ENCODE measurements at places on chromosomes 11 and 22.

DNA sequence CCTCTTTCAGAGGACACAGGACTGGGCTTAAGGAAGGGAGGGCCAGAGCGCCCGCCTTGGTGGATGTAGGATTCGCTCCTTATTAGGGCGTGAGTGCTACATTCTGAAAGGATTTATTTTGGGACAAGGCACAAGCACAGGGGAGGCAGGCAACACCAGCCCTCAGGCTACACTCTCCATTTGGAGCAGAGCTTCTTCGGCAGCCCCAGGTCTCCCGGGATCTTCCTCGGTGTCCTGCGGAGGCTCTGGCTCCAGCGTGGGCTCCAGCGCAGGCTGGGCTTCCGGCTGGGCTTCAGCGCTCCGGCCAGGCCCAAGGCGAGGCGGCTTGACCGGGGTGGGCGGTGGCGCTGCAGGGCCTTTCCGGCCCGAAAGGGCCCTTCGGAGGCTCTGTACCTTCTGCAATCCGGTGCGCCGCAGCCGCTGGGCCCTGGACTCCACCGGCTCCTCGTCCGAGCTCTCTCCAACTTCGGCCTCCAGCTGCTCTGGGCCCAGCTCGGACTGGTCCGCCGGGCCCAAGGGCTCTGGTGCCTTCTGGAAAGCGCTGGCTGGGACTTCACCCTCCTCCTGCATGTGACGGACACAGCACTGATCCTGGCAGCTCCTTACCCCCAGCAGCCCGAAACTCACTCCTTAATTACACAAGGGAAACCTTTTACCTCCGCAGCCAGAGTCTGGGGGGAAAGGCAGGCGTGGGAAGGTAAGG is 1.1 kb downstream of the CAVIN3 start:
- DNase-seq: peak; percentile 64

DNA sequence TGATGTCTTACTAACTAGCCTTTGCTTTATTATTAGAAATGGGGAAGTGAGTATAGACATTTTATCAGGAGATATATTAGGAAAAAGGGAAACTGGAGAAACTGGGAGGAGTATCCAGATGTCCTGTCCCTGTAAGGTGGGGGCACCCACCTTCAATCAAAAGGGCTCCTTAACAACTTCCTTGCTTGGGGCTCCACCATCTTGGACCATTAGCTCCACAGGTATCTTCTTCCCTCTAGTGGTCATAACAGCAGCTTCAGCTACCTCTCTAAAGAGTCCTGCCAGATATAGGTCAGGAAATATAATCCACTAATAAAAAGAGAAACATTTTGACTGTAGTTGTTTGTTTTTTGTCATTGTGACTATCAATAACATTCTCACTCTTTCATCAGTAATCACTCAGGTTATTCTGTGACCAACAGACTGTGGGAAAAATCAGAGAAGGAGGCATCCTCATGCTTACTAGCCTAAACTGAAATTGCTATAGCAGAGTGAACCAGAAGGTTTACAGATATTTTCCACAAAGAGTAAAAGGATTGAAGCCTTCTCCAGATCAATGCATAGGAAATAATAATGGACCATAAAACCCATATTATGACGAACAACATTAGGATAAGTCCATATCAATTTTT is 10.4 kb downstream of the OR51B4 start:
- DNase-seq: no peak

DNA sequence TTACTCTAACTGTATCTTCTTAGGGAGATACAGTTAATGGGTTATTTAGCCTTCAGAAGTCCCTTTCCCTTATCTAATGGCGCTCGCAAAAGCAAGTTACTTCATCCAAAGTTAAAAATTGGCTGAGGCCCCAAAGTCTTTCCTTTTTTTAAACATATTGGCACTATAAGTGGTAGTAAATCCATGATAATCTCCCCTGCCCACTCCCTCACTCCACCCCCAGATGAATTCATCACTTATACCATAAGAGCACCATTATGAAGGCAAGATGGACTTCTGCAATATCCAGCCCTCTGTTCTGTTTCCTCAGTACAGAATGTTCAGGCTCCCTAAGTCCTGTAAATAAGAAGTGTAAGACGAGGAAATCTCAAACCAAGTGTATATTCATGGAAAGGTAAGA is 37.7 kb downstream of the CHKA start:
- no peak for DNase-seq

GRCh38 chr11:61555051-61555969 is 25.6 kb downstream of the SYT7 start:
- DNase-seq: no peak

DNA sequence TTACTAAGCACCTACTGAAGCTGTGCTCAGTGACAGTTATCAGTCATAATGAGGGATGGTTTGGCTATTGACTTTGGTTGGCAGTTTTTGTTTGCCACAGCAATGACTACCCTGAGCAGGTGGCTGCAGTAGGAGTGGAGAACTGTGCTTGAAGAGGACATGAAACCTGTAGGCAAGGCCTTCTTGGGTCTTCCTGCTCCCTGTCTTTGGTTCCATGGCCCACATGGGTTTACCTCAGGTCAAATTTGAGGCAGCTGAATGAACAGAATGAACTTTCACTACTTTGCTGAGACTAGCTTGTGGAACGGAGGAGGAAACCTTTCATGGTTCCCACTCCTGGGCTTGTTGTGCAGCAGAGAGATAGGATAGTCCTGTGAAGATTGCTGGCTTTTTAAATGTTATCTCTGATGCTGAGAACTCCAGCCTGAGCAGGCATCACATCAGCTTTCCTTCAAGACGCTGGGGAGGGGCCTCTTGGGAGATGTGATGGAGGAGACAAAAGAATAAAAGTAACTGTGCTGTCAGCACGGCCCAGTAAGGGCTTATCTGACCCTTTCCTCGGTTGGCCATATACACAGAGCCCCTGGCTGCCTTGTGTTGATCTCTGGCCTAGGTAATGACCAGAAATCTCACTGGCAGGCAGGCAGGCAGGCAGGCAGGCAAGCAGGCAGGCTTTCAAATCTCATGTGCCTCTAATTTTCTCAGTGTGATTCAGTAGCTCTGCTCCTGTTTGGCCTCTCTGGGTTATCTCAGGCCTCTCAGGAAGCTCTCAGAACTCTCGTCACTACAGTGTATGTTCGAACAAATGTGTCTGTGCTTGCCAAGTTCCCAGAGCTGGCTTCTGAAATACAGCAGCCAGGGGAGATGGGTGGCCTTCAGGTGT is 12.0 kb downstream of the STIM1 start:
- DNase-seq: no peak

DNA sequence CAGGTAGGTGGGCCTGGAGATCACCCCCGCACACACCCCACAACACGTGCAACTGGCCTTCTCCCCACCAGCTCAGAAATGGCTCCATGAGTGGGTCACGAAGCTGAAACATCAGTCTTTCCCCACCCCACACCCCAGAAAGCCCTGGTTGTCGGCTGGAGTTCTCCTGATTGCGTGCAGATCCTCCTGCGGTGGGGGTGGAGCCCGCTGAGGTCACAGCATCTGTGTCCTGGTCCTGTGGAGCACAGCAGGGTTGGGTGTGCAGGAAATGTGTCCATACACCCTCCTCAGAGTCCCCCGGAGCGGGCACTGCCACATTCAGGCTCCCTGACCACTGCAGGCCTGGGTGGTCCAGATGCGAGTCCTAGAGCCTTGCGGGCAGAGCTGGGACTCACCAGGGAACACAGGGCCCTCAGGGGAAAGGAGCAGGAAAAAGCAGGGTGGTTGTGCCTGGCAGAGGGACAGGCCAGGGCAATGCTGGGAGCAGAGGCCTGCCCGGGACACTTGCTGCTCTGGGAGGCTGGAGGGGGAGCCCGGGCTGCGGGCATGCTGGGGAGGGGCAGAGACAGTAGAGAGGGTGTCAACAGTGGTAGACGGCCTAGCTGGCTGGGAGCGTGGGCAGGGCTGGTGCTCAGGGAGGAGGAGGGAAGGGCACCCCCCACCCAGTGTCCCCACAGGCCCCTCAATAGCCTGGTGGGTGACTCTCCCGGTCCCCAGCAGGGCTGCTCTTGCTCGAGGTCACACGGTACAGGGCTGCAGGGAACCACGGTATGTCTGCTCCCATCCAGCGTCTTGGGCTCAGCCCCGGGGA is 42.4 kb upstream of the PPARA start:
- DNase-seq: no peak

- no peak for DNase-seq
Measured at GRCh38 chr11:110903378-110903777, 191.1 kb upstream of the ARHGAP20 start.

- no peak for DNase-seq
Measured at GRCh38 chr11:72813740-72814285, 398 bp upstream of the ATG16L2 start.

DNA sequence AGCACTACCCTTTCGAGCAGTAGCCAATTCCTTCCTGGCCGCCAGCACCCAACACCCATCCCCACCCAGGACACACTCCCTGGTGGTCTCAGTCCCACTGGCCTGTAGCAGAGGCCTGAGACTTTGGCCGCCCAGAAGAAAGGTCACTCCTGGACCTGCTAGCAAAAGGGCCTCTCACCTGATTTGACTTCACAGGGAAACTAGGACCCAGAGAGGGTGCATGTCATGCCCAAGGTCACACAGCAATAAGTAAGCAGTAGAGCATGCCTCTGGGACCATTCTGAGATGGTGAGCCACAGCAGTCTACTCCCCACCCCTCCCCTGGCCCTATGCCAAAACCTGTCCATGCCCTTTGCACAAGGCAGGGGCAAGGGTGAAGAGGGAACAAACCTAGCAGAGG is 7.3 kb downstream of the ARRB1 start:
- no peak for DNase-seq

DNA sequence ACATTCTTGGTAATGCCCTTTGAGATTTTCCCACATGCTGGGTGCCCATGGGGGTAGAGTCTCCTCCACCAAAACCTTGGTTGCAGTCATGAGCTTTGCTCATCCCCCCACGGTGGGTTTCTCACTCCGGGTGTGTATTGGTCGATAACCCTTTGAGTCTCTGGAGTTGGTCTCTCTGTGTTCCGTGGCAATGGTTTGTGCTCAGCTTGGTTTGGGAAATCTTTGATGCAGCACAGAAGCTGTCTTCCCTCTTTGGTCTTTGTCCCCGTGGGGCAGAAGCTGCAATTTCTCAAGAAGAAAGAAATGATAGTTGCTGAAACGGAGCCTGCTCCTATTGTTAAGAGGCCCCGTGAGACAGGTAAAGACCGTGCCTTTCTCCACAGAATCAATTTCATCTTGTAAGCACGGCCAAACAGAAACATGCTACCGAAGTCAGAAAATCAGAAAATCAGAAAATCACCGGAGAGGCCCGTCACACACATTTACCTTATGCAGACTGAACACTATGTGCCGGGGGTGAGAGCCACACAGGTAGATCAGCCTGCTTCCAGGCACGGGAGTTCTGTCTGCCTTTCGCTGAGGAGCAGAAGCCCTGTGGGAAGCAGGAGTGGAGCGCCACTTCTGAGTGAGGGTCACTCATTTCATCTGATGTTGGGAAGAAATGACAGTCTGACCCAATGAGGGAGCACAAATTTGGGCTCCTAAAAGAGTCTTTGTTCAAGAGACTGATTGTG is 186.1 kb downstream of the TBC1D22A start:
- DNase-seq: no peak

- DNase-seq: no peak
Measured at GRCh38 chr11:68470304-68470811, 9.8 kb downstream of the PPP6R3 start.

- no peak for DNase-seq
Measured at GRCh38 chr11:86288776-86289507, 13.1 kb upstream of the HIKESHI start.

DNA sequence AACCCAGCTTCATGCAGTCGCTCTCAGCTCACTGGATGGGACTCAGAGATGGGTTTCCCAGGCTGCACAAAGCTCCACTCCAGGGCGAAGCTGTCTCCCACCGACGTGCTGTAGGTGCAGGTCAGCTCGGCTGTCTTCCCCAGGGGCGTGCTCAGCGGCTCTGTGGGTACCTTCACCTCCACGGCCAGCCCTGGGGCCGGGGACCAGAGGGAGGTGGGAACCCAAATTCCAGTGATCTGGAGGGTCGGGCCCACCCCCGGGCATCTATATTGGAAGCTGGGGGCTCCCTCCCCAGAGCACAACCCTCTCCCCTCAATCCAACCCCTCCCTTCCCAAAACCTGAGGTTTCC is 689 bp downstream of the VSIG2 start:
- no peak for DNase-seq

DNA sequence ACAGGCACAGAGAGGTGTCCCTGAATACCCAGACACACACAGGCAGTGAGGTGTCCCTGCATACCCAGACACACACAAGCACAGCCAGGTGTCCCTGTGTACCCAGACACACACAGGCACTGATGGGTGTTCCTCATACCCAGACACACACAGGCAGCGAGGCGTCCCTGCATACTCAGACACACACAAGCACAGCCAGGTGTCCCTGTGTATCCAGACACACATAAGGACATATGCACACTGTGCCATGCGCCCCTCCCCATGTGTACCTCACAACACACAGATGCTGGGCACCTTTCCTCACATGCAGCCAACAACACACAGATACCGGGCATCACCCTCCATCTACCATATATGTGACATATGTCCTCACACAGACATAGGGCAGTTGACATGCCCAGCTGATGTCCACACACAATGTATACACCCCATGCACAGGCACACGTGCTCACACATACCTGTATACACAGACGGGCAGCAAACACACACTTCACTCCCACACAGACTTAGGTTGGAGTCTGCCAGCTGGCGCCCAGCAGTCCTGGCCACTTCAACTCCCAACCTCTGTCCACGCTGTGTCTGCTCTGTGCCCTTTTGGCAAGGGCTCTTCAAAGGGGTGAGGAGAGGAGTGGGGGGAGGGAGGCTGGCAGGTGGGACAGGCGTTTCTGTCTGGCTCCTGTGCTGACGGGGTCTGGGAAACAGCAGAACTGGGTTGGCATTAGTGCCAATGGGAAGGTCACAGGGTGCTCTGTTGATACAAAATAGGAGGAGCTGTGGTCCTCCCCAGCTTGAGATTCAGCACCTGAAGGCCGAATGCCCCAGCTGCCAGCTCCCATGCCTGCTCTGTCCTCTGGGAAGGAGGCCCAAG is 69.4 kb upstream of the ALX4 start:
- no peak for DNase-seq

GRCh38 chr22:28108851-28109250 is 189.8 kb upstream of the PITPNB start:
- no peak for DNase-seq

DNA sequence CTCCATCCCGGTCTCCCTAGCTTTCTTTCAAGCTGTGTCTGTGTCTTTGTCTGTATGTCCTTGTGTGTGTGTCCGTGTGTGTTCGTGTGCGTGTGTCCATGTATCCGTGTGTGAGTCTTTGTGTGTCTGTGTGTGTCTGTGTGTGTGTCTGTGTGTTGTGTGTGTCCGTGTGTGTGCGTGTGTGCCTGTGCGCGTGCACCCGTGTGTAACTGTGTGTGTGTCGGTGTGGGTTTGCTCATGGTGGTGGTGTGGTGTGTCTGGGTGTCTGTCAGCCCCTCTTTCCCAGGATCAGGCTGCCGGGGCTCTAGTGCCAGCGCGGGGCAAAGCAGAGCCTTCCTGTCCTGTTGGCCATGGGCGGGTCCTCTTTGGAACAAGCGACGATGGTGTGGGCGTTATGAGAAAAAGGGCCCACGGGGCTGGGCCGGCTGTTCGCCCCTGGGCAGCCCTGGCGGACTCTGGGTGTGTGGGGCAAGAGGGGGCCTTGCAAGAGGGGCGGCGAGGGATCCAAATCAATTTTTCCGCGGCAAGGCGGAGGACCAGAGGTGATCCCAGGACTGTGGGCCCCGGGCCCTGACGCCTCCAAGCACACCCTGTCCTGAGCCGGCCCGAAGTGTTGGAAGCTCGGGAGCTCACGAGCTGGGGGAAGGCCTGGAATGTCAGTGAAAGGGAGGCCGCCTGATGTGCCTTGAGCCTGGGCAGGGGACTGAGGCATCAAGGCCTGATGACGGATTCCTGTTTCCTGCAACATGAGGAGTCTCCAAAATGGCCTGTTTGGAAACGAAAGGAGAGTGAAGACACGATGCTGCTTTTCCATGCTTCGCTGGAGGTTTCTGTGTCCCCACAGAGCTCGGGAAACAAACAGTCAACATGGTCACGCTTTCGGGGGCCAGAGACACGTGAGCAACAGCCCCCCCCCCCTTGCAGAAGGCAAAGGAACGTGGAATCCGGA is 3929.2 kb upstream of the OR11H1 start:
- DNase-seq: no peak
